ENCODE measurements at places on chromosomes 7 and 10.
A peak's percentile ranks its signal among the peaks of the same experiment; 100 is the strongest.

GRCh38 chr10:131203456-131204357 is 107.8 kb downstream of the TCERG1L start:
- no peak for DNase-seq

- no peak for DNase-seq
Measured at GRCh38 chr10:132154931-132155330, 31.8 kb upstream of the DPYSL4 start.

- DNase-seq = no peak
Measured at GRCh38 chr10:89755374-89755773, 54.0 kb downstream of the KIF20B start.

DNA sequence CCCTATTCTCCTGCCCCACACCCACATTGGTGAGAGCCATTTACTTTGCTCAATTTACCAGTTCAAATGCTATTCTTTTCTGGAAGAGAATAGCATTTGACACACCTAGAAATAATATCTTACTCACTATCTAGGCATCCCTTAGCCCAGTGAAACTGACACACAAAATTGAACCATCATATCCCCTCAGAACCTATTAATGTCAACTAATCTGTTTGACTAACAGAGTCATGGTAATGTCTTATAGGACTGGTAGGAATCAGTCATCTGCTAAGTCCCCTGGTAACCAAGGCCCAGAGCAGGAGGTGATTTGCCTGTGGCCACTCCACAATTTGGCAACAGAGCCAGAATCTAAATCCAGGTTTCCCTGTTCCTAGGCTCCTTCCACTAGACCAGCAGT is 63.3 kb downstream of the PPP1R3C start:
- no peak for DNase-seq

- DNase-seq = no peak
Measured at GRCh38 chr10:12592967-12593366, 243.6 kb downstream of the CAMK1D start.

GRCh38 chr7:100152404-100152803 is 3.7 kb downstream of the LAMTOR4 start:
- no peak for DNase-seq

DNA sequence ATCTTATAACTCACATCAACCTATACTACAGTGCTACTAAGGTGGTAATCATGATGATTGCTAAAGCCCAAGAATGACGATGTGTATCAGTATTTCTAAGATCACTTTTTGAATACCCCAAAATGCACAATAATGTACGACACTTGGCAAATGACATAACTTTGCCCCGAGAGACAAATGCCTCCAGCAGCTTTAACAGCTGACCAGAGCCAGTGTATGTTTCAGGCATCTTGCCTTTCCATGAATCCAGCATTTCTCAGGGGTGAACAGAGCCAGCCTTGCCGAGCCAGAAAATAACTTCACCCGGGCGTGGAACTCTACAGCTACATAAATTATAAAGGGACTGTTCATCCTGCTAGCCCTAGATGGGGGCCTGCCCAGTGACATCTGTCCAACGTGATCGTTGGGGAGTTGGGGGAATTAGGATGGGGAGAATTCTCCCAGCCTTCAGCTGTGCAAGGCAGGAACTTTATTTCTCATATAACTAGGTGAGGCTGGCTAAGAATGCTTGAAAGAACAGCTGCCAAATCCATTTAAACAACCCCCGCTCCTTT is 1.8 kb downstream of the IGFBP3 start:
- DNase-seq = no peak

DNA sequence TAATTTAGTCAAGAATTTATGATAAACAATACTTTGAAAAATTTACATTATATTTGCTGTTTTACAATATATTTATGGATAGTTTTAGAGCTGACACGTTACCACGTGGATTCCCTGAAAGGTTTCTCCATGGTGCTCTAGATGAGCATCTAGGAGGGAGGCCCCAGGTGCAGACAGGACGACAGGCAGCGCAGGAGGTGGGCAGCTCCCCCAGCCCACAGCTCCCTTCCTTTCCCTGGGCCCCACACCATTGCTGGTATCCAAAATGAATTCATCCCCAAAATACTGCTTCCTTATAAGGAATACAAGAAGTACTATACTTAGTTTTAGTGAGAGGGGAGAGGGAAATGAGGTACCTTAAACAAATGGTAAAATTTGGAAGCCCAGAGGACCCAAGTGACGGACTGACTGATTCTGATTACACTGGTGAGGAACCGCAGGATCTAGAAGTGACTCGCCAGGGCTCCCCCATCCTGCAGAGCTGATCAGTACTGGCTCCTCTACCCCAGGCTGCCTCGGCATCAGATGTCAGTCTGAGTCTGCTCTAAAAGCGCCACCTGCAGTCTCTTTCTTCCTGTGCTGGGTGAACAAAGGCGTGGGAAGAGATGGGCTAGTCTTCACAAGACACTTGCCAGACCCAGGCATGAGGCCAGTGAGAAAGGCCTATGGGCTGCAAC is 89.2 kb downstream of the DLG5 start:
- DNase-seq = peak; percentile 40

GRCh38 chr7:2680792-2681490 is 7.1 kb upstream of the AMZ1 start:
- DNase-seq = peak; percentile 56

DNA sequence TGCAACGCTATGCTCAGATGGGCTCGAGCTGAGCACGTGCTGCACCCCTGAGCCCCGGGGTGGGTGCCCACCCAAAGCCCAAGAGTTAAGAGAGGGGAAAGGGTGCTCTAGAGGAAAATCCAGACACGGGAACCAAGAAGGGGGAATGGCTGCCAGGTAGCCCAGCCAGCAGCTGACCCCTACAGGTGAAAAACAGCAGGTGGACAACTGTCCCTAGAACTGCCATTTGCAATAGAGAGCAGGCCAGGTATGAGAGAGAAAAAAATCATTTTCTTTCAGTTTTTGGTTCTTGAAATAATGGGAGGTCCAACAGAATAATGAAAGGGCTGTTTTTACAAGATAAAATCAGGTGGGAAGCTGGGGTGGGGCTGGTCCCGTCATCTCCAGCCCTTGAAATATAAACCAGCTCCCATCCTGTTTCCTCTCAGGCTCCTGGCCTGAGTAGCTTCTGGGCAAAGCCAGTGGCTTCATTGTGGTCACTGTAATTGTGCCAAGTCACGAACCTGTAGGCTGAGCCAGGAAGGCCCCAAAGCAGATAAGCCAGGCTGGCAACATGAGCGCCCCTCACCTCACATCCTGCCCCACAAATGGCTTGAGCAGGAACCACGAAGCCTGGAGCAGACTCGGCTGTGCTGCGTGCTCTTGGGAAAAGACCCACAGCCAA is 257.8 kb downstream of the SNX10 start:
- no peak for DNase-seq

- peak; percentile 28 for DNase-seq
Measured at GRCh38 chr7:2934211-2934731, 90.2 kb upstream of the GNA12 start.

- no peak for DNase-seq
Measured at GRCh38 chr7:114181280-114181679, 233.3 kb upstream of the FOXP2 start.

- no peak for DNase-seq
Measured at GRCh38 chr10:26243351-26243720, 26.8 kb downstream of the GAD2 start.

GRCh38 chr10:132001238-132001972 is 19.7 kb upstream of the BNIP3 start:
- no peak for DNase-seq

DNA sequence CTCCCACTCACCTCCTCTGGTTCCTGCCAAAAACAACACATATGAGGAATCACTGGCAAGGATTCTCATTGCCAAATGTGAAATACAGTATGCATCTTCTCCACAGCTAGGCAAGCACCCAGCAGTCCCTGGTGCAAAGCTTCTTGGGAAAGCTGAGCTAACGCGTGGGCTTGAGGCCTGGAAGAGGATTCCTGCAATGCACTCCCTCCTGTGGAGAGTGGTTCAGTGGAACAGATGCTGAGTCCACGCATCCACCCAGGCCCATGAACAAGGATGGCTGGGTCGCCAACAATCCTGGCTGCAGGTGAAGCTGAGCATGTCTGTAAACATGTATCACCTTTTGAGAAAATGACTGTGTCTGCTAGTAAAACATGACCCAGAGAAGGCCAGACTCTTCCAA is 113.2 kb upstream of the CHST15 start:
- no peak for DNase-seq

Data from stimulated activated CD4-positive, alpha-beta T cell treated with anti-CD3 and anti-CD28 coated beads, Interleukin-2, amount 100 ng/mL, for 48 hours (primary cell).